ENCODE measurements at places on chromosomes 11 and 22.

DNA sequence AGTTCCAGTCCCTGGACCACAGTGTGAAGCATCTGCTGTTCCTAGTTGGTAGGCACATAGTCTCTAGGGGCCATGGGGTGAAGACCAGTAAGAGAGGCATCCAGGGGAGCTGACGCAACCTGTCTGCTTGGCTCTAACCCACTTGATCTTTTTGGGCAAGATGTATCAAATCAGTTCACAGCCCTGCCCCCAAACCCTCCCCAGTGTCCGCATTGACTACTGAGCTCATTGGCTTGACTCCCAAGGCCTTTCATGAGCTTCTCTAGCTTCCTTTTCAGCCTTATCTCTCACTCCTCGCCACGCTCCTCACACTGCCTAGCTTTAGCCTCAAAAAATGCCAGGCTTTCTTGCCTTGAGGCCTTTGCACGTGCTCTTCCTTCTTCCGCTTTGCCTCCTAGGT, 29.7 kb upstream of the ABCC8 start:
- no peaks in the 10 kb centered on the region for H3K36me3 ChIP-seq
- no peak overlapping the region for H3K27ac ChIP-seq
- H3K27me3 ChIP-seq = no peaks in the 10 kb centered on the region
- no peaks in the 10 kb centered on the region for H3K4me1 ChIP-seq

- DNase-seq = no peak
- no peaks in the 10 kb centered on the region for H3K36me3 ChIP-seq
- H3K27ac ChIP-seq = no peak overlapping the region
- no peak overlapping the region for H3K4me3 ChIP-seq
Observed at GRCh38 chr11:4926608-4927007, 2.5 kb upstream of the OR51G1 start.

DNA sequence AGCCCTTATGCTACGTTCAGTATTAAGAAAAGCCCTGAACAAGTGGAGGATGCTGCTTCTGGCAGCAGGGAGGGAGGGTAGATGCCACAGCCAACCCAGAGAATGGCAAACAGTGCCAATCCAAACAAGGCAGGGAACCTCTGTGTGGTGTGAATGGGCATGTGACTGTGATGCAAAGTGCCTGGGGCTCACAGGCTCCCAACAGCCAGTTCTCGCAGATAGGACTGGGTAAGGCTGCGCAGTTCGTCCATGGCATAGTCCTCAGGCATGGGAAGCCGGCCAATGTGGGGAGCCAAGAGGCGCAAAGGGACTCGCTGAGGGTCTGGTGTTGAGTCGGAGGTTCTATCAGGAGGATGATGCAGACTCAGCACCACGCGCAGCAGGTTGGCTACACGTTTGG, 4.8 kb upstream of the CHRNA10 start:
- H3K27me3 ChIP-seq = no peaks in the 10 kb centered on the region
- peaks cover 39% of the 10 kb centered on the region for H3K36me3 ChIP-seq
- H3K27ac ChIP-seq = no peak overlapping the region
- DNase-seq = no peak

GRCh38 chr11:46710821-46711269, 8.2 kb upstream of the F2 start:
- H3K27ac ChIP-seq = no peak overlapping the region
- no peaks in the 10 kb centered on the region for H3K4me1 ChIP-seq
- H3K27me3 ChIP-seq = no peaks in the 10 kb centered on the region
- peaks cover 18% of the 10 kb centered on the region for H3K36me3 ChIP-seq
- H3K4me3 ChIP-seq = no peak overlapping the region
- no peak for DNase-seq

DNA sequence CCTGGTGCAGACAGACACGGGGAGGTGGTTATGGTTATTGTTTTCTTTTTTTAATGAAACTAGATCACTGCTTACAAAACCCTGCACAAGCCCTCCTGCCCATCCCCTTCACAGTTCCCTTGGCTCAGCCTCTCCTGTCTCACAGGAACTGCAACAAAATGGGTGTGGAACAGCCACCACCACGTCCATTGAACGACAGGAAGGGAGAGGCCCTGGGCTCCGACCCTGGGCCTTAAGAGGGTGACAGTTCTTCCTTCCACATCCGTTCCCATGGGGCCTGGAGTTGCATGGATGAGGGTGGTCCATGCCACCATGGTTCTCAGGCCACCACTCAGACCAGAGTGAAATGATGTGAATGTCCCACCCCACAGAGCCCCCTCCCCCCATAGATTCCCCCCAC, 15.7 kb downstream of the PRPF19 start:
- no peak overlapping the region for H3K27ac ChIP-seq
- no peaks in the 10 kb centered on the region for H3K4me1 ChIP-seq
- DNase-seq = no peak
- H3K27me3 ChIP-seq = no peaks in the 10 kb centered on the region
- H3K36me3 ChIP-seq = peaks cover 59% of the 10 kb centered on the region
- no peak overlapping the region for H3K4me3 ChIP-seq

DNA sequence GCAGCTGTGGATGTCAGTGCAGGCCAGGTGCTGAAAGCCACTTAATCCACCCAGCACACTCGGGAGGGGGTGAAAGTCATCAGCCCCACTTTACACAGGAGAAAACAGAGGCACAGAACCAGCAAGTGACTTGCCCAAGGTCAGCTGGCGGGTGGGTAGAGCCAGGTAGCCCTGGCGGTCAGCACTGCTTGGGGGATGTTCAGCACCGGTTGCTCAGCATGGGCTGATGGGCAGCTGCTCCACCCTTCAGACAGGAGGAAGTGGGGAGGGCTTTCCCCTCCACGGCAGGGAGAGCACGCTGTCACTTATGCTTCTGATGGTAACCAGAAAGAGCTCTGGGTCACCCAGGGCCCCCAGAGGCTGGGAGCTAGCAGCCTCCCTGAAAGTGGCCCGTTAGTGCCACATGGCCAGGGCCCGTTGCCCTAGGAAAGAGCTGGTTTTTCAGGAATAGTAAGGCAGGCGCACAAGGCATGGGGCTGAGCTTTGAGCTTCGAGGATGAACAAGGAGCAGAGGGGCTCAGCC, 417.9 kb downstream of the CTTN start:
- DNase-seq = no peak
- no peak overlapping the region for H3K27ac ChIP-seq
- no peaks in the 10 kb centered on the region for H3K4me1 ChIP-seq
- H3K36me3 ChIP-seq = peaks cover 16% of the 10 kb centered on the region
- no peaks in the 10 kb centered on the region for H3K27me3 ChIP-seq
- H3K4me3 ChIP-seq = no peak overlapping the region

DNA sequence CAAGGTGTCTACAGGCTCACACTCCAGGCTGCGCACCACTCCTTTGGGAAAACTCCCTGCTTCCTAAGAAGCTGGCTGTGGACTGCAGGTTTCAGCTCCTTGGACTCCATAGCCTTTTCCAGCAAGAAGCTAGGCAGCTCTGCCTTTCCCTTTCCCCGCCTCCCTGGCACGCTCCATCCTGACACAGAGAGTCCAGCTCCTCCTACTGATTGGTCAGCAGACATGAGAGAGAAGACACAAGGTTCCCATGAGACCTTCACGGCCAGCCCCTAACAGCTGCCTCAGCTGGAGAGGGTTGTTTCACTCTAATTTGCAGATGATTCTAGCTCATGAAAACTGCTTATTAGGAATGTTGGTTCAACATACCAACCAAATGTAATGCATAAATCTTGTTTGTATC, 27.6 kb downstream of the TENM4 start:
- no peaks in the 10 kb centered on the region for H3K4me1 ChIP-seq
- H3K4me3 ChIP-seq = no peak overlapping the region
- H3K27me3 ChIP-seq = no peaks in the 10 kb centered on the region

DNA sequence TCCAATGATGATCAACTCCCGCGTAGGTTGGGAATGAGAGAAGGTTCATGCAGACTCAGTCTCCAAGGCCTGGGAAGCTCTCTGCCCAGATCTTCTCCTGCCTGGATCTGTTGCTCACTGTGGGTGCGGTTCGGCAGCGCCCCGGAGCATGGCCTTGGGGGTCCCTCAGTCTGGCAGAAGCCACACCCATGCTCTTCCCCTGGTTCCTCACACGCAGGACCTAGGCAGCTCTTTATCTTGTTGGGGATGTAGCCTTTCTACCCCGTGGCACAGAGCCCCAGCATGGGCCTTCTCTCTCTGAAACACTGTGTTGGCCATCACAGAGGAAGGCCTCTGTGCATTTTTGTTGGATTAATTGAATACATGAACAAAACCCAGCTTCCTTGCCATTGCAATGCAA, 1461.6 kb downstream of the BRD1 start:
- H3K4me3 ChIP-seq = no peak overlapping the region
- H3K4me1 ChIP-seq = peaks cover 4% of the 10 kb centered on the region
- no peak overlapping the region for H3K27ac ChIP-seq
- H3K36me3 ChIP-seq = no peaks in the 10 kb centered on the region
- DNase-seq = no peak

- no peak overlapping the region for H3K4me3 ChIP-seq
- H3K36me3 ChIP-seq = no peaks in the 10 kb centered on the region
- H3K27me3 ChIP-seq = no peaks in the 10 kb centered on the region
- no peak overlapping the region for H3K27ac ChIP-seq
- H3K4me1 ChIP-seq = no peaks in the 10 kb centered on the region
- DNase-seq = no peak
Observed at GRCh38 chr22:50257041-50257440, 4.4 kb downstream of the MAPK12 start.
